ENCODE measurements at places on chromosomes 6 and 20.
A peak's percentile ranks its signal among the peaks of the same experiment; 100 is the strongest.

DNA sequence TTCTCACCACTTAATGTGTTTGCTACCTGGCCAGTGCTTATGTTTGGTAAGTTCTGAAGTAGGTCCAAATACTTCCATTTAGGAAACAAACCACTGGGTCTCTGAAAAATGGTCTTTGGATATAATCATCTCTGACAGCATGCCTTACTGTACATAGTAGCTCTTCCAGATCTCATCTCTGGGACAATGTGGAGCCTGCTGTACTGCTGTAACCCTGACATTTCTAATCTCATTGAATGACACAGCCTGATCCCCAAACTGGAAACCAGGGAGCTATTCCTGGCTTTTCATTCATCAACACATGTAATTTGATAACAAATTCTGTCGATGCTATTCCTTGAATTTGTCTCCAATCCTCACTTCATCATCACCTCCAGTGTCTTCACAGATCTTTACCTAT is 23.5 kb downstream of the OGFRL1 start:
- DNase-seq = no peak

DNA sequence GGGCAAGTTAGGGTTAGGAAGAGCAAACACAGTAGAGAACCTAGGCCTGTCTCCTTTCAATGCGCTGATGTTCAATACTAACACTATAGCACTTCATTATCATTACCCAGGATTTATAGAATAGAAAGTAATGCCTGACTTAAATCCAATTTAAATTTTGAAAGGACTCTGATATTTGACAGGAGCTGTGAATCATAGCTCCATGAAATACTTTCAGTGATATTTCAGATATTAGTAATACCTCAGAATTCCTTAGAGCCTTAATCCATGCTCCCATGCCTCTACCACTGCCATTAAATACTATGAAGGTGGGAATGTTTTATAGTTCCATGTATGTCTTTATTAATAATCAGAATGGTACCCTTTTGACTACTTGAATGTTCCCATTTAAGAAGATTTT is 530.2 kb downstream of the BCKDHB start:
- no peak for DNase-seq

GRCh38 chr6:44431118-44431725 is 43.7 kb downstream of the CDC5L start:
- DNase-seq = peak; percentile 37

DNA sequence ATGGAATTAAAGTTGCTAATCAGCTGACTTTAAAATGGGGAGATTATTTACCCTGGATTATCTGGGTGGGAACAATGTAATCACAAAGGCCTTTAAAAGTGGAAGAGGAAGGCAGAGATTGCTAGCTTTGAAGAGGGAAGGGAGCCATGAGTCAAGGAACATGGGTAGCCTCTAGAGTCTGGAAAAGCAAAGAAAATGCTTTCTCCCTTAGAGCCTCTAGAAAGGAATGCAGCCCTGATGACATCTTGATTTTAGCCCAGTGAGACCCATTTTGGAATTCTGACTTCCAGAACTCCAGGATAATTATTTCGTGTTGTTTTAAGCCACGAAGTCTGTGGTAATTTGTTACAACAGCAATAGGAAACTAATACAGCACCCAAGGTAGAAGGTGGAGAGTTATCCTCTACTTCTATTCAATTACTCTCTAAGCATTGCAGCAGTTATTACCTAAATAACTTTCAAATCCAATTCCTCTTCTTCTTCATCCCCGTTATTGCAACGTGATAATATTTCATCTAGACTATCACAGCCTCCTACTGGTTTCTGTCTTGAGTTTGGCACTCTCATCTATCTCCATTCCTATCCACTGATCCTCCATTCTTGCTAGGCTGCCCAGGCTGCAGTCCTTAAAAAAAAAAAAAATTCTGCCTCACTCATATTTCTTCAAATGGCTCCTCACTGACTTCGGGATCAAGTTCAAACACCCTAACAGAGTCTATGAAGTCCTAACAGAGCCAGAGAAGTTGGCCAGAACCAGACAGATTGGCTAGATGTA is 224.3 kb downstream of the BTBD9 start:
- no peak for DNase-seq

DNA sequence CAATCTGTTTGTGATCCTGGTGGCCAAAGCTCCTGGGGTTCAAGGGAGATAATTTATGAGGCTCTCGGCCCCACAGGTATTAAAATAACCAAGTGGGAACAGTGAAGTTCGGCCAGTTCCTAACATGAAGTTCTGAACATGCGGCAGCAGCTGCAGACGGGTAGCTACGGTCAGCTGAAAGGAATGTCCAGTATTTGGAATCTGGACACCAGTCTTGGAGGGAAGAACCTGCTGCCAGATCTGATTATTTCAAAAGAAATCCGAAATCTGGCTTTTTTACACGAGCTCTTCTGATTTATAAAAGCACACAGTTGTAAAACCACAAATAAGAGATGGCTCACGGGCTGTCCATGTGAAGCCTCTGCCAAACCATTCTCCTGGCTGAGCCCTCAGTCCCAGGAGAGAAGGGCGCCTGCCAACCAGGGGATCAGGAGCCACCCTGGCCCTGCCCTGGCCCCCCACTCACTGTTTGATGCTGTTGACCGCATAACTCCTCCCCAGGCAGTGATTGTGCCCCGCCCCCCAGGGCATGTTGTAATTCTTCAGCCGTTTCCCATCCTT is 28.2 kb upstream of the KCNB1 start:
- no peak for DNase-seq

DNA sequence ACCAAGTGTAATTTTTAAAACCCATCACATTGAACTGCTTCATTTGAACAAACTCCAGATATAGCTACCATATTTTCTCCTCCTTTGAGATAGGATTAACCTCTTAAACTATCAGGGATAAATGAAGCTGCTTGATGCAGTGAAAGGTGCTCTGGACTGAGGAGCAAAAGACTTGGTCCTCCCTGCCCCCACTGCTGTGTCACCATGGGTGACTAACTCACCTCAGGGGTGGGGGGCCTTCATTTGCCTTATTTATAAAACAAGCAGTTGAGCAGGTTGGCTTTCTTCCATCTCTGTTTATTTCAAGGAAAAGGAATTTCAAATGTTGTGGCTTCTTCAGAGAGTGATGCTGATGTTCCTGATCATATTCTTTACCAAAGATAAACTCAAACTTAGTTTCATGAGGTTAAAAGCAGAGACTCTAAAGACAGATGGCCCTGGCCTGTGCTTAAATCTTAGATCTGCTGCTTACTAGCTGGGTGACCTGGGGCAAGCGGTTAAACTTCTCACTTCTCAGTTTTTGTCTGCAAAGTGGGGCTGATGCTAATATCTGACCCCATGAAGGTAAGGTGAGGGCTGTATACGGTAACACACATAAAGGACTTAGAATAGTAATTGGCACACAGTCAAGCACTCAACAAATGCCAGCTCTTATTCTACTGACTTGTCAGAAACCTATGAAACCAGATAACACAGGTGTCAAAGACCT is 50.5 kb downstream of the FHL5 start:
- DNase-seq = no peak

- no peak for DNase-seq
These were observed 294.4 kb upstream of the PRDM1 start for GRCh38 chr6:105791583-105792318.

DNA sequence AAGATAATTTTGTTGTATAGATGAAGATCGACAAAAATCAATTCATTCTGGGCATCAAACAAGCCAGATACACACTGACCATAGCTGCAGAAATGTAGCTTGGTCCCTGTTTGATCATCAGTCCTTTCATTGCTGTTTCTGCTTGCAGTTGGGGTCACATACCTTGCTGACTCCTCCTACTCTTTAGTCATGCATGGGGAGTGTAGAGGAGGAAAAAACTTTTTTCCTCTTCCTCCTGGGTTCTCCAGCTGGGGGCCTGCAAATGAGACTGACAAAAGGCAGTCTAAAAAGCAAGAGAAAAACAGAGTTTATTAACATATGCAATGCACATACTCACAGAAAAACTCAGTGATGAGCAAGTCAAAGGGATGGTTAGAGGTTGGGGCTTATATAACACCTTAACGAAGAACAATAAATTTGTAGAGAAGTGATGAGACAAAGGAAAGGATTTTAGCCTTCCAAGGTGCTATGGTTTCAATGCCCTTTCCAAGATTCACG is 105.8 kb downstream of the QRSL1 start:
- DNase-seq = no peak

DNA sequence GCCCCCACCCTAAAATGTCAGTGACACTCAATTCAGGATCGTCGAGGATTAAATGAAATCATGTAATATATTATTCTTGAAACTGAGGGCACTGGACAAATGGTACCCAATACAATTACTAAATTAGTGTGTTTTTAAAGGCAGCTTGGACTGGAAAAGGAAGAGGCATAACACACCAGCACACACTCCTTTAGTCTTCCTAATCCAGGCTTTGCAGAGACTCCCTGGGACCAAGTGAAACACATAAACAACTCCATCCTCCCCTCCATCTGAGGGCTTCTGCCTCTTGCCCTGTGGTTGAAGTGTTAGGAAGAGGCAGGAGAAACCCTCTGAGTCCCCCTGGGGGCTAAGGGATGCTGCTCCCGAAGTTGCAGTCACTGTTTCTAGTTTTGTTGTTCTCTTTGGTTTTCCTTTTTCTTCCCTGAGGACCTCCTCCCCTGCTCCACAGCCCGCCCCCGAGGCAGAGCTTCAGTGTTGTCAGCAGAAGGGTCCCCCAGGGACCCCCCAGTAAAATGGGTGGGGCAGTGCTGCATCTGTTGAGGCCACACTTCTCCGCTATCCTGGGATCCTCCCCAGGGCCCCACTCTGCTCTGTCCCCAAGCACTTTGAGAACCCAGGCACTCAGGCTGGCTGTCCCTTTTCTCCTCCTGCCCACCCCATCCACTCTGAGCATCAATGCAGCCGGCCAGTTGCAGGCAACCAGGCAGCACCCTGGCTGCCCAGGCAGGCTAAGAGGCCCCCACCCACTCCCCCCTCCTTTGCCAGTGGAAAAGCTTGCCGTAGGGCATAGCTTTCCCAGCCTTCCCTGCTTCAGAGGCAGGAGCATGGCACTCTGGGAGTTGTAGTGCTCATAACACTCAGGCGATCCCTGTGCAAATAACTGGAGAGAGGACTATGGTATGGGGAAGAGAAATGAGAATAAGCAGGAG is 5.9 kb downstream of the TMEM63B start:
- peak; percentile 57 for DNase-seq

DNA sequence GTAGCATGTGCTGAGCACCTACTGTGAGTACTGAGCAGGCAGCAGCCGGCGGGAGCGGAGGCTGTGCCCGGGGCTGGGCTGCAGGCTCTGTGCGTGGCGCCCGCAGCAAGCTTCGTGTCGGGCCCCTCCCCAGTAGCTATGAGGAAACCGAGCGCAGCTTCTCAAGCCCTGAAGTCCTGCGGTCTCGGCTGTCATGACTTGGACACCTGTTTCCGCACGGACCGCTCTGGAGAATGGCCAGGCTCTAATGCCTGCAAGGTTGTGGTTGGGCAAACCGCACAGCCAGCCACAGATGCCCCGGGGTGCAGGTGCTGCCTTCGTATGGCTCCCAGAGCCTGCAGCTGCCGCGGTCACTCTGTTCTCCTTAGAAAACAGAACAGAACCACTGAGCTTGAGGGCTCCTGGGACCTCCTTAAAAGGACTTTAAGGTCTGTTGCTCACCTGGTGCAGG is 33.7 kb downstream of the PYGB start:
- DNase-seq = no peak

- DNase-seq = no peak
These were observed 20.2 kb downstream of the MYLK4 start for GRCh38 chr6:2730353-2731107.

- DNase-seq = no peak
These were observed 110.3 kb upstream of the MAP3K4 start for GRCh38 chr6:160881148-160881808.

- DNase-seq = no peak
These were observed 147.5 kb upstream of the FKBP1C start for GRCh38 chr6:63063631-63064271.

DNA sequence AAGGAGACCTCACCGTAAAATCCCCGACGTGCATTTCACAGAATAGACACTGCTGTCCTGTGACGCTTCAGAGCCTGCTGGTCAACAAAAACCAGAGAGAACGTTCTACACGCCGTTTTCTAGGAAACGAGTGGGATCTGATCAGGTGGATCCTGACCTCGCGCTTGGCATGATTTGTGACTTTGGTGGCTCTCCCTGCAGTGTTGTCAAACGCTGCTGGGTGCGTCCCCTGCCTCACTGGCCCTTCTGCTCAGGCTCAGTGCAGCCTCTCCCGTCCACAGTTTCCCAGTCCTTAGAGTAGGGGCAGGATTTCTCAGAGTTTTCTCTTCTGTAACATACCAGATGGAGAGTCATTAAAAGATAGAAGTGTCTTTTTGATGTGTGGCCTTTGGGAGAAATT is 27.6 kb upstream of the IRF4 start:
- no peak for DNase-seq

- DNase-seq = no peak
These were observed 73.9 kb upstream of the ENPP5 start for GRCh38 chr6:46244670-46245069.

- no peak for DNase-seq
These were observed 7.1 kb downstream of the CSNK2A1 start for GRCh38 chr20:536426-537010.

GRCh38 chr20:38828514-38829295 is 23.2 kb downstream of the PPP1R16B start:
- no peak for DNase-seq

GRCh38 chr20:49028684-49029083 is 17.4 kb upstream of the CSE1L start:
- DNase-seq = peak; percentile 34

DNA sequence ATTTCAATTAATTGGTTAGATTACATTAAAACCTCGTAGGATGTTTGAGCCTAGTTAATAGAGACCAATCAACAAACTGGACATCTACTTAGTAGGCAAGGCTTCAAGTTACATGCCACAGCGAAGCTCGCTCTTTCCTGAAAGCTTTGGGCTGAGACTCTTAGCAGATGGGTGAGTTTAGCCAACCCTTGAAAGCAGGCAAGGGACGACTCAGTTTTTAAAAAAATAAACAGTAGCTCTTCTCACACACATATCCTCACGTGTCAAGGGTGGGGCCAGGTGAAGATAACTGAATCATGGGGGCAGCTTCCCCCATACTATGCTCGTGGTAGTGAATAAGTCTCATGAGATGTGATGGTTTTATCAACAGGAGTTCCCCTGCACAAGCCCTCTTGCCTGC is 775 bp downstream of the MTFR2 start:
- DNase-seq = no peak

DNA sequence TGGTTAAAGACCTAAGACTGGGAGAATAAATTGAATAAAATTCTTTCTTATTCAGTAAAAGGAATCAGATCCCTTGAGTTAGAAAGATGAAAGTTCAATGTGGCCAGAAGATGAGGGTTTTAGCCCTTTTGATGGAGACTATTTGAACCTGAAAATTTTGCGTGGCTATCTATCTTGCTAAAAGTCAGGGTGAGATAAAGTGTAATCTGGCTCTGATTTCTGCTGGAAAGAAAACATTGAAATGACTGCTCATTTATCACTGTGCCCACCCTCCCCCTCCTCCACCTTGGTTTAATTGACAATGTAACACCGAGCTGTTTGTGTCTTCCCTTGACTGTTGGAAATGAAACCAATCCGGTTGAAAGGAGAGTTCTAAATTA is 32.9 kb upstream of the TCF21 start:
- no peak for DNase-seq
